ENCODE measurements at places on chromosomes 1 and 21.

DNA sequence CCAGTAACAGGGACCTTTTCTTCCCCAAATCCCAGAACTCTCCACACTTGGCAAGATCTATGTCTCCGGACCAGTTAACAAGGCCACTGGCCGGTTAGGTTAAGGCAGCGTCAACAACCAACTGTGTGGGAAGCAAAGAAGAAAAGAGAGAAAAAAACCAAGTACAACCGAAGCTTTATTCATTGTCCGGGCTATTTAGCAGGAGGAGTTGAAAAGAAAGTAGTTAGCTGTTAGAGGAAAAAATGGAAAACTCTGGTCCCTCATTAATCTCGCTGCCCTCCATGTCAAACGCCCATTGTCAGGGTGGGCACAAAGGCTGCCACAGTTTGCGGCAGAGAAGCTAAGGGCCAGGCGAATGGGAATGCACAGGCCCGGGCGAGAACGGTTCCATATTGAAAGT is 49.3 kb upstream of the GRIK3 start:
- DNase-seq, result no peak

DNA sequence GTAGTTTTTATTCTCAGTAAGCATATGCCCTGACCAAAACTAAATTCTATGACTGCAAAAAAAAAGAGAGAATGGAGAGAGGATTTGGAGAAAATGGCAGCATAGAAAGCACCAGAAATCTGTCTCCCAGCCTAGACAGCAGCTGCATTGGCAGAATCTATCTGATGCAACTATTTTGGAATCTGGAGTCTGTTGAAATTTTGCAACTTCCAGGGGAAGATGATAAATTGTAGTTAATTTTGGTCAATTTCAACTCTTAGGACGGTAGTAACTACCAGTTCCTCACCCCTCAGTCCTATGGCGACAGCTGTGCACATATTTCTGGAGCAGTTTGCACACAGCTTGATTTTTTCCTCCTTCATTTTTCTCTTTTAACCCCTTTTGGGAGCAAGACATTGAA is 10.9 kb downstream of the EXO5 start:
- DNase-seq, result no peak

GRCh38 chr1:95974586-95974985 is 740.6 kb downstream of the RWDD3 start:
- DNase-seq, result no peak

DNA sequence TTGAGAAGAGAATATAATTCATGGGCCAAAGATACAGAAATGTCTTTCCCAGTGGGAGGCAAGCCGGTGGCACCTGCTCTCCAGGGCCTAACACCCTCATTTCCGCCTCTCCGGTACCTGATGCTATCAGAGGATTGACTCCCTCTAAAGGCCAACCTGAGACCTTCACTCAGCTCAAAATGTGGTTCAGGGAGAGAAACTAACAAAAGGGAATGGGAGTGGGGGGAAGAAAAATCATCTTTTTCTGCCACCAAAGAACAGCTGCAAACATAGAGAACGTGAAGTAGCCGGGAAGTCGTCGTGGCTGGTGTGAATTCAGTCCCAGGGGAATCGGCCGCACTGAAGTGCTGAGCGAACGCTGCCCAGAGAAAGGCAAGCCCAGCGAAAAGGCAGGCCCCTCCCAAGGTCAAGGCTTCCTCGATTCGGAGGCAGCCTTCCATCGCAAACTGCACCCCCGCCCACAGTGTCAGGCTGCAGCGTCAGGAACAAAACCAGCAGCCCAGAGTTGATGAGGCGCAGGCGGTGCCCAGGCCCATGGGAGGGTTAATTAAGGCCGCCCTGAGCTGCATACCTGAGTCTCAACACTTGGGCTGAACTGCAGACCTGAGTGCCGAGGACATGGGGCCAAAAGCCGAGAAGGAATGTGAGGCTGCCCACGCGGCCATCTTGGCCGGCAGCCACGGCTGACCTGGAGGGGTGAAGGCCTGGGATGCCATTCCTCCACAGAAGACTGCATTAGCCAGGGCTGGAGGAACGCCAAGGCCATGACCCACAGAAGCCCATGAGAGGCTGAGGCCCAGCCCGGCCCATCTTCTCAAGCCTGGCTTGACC is 160.2 kb downstream of the PSMG1 start:
- DNase-seq, result no peak

DNA sequence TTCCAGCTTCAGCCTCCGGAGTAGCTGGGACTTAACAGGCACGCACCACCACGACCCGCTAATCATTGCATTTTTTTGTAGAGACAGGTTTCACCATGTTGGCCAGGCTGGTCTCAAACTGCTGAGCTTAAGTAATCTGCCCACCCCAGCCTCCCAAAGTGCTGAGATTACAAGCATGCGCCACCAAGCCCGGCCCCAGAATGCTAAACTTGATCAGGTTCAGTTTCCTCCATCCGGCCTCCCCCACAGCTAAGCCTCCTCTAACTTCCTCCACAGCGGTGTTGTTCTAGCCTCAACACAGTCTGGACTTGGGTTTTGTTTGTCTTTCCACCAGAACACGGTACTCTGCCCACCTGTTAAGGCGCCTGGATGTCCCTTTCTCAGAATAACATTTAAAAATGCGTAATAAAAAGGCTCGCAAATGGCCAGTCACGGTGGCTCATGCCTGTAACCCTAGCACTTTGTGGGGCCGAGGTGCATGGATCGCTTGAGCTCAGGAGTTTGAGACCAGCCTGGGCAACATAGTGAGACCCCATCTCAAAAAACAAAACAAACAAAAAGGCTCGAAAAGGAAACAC is 2.4 kb downstream of the PARP1 start:
- no peak for DNase-seq

DNA sequence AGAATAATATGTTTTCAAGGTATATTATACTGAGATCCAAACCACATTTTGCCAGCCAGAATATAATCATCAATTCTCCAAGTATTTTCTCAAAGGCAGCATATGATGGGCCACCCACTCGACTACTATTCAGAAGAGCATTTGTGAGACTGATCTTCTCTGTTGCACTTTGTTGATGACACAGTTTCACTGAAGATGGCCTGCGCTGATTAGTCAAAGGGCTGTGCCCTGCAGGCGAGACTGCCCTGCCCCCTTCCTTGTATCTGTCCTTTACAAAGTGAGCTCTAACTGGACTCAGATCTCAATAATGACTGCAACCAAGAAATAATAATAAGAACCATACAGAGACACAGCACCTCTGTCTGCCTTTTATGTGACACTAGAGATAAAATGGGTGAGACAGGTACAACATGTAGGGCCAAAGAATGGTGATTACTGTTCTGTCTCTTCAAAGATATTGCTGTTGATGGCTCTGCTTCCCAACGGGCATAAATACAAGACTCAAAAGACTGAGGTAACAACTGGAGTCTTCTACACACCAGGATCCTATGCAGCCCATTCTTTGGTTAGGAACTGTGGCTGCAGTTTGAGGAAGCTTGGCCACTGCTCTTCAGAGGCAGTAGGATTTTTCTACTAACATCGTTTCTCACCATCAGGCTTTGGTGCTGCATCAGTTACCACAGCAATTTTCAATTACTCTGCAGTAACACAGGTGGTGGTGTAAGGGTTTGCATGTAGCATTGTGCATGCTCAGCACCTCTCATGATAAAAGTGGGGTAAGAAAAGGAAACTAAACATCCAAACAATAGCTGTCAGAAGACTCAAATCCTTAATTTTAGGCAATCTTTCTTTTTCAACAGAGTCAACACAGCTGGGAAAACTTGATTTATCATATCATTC is 481.1 kb downstream of the PTBP2 start:
- no peak for DNase-seq

DNA sequence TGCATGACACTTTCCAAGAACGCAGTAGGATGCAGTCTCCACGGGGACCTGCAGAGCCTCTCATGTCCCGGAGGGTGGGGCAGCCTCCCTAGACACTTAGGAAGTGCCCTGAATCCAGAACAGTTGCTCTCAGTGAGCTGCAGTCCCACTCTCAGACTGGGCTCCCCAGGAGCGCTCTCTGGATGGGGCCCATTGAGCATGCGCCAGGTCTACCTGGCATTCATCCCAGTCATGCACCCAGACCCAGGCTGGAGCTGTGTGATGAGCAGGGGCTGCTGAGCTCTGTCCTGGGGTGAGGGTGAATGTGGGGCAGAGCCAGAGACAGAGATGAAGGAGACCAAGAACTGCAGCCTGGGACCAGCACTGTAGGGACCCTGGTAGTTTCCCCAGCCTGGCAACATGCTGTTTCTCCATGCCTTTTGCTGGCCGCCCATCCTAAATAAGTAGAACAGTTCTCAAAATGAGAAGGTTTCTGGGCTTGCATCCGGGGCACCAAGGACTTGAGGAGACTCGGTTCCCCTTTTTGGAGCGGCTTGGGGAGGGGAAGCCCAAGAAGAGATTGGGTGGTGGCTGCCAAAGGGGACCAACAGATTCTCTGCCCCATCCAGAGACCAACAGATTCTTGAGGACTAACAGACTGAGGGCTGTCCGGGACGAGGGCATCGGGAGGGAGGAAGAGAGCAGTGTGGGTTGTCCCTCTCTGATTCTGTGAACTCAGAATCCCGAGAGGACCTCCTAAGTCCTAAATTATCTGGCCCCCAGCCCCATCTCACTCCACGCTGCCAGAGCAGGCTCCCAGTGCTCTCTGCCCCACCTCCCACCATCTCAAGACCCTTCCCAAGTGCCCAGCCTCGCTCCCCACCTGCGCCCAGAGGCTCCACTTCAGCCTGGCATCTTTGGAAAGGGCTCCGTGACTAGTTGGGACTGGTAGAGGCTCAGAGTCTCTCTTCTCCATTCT is 1.0 kb upstream of the PGLYRP4 start:
- peak; percentile 58 for DNase-seq

- peak; percentile 2 for DNase-seq
Observed at GRCh38 chr1:206112600-206113301, 4.4 kb downstream of the AVPR1B start.

DNA sequence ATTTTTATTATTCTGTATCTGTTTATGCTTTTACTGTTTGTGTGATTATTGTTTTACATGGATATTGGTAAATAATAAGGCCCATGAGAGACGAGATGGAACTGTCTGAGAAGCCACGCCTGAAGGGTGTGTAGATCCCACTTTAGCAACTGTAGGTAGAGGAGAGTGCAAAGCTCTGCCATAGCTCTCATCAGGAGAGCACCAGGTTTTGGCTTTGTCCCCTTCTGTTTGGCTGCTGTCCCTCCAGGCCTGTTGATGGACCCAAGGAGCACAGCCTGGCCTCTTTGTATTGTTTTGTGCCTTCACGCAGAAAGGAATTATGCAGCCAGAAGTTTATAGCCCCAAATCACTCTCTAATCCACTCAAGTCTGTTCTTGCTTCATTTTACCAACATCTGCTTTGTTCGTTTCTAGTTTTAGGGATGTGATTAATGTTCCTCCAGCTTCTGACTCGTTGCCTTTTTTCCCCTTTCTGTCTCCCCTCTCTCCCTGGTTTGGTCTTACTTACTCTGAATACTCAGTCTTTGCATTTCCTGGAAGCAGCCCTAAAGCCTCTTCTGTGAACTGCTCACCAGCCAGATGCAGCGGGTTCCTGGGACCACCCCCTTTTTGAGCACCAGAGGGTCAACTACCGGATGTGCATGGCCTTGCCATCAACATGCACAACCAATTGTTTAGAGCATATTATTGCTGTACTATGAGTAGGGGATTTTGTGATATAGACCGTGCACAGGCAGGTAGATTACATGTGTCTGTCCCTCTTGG is 127.3 kb downstream of the HHAT start:
- DNase-seq, result no peak

- DNase-seq, result no peak
Observed at GRCh38 chr1:33000427-33001026, 35.9 kb upstream of the RNF19B start.

DNA sequence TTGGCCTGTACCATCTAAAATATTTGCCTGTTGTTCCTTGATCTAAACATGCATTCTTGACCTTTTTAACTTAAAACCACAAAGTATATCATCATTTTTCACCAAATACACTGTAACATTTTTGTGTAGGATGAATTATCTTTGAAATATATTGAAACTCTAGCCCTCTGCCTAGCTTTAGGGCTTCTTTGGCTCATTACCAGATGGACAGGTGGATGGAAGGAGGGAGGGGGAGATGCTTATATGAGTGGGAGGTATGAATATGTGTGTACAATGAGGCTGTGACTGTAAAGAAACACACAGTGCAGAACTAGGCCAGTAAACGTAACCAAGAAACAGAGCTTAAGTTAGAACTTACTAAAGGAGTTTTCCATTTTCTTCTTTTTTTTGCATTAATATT is 118.5 kb downstream of the ESRRG start:
- DNase-seq, result peak; percentile 37

DNA sequence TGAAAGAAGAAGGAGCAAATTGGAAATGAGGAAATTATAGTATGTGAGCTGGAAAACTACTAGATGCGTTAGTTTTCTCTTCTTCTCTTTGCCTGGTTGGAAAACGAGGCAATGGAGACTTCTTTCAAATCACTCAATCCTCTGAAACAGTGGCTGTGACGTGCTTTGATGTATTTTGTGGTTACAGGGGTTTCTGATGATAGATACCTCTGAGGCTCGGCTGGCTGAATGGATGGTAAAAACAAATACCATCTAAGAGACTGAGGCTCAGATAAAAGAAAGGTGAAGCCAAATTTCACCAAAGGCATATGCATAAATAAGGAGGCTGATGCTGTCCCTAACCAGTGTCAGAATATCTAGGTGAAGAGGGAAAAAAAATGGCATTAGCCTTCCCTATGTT is 15.1 kb downstream of the MAB21L3 start:
- DNase-seq, result no peak

DNA sequence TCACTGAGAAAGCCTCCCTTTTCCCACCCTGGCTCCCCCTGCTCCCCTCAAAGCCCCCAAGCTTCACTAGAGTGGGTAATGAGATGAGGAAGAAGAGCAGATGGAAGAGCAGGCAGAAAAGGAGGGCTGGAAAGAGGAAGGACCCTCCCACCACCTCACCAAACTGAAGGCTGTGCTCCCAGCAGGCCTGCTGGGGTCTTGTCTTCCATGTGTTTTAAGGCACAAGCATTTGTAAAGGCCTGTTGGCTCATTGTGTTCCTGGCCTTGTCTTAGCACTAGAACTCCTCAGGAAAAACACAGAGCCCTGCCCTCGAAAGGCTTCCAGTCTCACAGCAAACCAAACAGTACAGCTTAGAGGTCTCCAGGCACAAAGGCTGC is 51.5 kb downstream of the TOMM20 start:
- no peak for DNase-seq

GRCh38 chr1:192983349-192983980 is 75.7 kb downstream of the UCHL5 start:
- no peak for DNase-seq

- DNase-seq, result no peak
Observed at GRCh38 chr1:68294367-68295066, 62.2 kb upstream of the WLS start.

DNA sequence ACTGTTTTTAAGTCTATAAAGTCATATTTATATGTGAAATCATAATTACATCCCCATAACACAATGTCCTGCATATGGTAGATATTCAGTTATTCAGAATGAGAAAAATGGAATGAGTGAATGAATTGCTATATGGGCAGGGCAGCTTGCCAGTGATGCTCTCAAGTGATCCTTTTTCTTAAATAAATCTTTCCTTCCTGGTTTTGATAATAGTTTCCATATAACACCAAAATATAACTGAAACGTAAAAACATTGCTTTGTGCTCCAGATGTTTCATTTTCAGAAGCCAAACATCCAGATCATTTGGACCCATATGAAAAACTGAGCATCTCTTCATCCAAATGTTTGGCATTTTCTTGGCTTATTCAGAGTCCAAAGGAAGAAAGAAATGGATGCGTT is 30.2 kb upstream of the RGS8 start:
- no peak for DNase-seq

- no peak for DNase-seq
Observed at GRCh38 chr1:25161981-25162380, 70.3 kb downstream of the SYF2 start.
